ENCODE measurements at places on chromosomes 2 and 18. TPM values are rescaled to one million over a fixed set of nuclear protein-coding genes. Genes with fewer than 3 reads are reported as not detected.
A peak's percentile ranks its signal among the peaks of the same experiment; 100 is the strongest.

DNA sequence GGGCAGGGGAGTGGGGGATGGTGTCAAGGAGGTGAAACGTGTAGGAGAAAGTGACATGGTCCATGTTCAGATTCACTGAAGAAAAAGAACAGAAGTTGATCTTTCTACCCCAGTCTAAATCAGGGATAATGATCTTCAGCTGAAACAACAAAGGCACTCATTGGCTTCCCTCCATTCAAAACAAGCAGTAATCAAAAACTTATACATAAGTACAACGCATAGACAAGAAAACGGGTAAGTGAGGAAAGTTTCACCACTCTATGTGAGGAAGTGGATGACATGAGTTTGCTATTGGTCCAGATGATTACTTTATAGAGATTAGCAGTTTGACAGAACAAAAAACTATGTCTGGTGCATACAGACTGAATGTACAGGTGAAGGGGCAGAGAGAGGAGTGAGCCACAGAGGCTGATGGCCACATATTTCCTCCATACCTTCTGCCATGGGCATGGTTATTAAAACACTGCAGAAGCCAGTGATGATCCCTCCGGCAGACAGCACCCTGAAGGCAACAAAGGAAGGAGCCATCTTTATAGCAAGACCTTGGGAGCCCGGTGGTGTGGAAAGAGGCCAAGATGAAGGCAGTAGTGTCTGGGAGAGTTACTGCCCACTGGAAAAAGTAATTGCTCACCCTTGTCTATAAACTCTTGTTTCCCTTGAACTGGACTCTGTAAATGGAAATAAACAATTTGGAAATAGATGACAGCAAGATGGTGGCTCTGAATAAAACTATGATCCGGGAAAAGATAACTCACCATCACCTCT is 57.7 kb downstream of the SLC25A12 start:
- H3K4me1 ChIP-seq = no peaks in the 10 kb centered on the region
- no peak for DNase-seq
- H3K4me3 ChIP-seq = no peak overlapping the region
- no peaks in the 10 kb centered on the region for H3K27me3 ChIP-seq
- H3K27ac ChIP-seq = no peak overlapping the region

- no peak overlapping the region for H3K27ac ChIP-seq
- H3K27me3 ChIP-seq = no peaks in the 10 kb centered on the region
- no peaks in the 10 kb centered on the region for H3K36me3 ChIP-seq
- no peak for DNase-seq
- no peak overlapping the region for H3K4me3 ChIP-seq
- H3K4me1 ChIP-seq = no peaks in the 10 kb centered on the region
Measured at GRCh38 chr18:75269696-75270095, 59.1 kb downstream of the TSHZ1 start.

DNA sequence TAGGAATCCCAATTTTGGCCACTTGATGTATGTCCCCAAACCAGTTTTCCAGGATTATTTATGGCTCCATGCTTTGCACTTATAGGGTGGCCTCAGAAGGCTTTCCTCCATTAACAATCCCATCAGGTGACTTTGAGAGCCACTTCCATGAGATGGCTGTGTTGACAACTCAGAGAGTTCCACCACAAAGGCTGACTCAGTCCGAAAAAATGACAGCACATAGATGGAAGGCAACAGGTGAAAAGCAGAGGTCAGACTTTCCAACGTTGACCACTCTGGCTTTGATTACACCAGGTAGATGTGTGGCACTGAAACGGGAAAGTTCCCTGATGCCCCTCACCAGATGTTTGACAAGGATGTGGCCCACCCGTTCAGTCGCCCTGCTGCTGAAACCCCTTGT is 431.4 kb upstream of the TNP1 start:
- H3K4me3 ChIP-seq = no peak overlapping the region
- DNase-seq = no peak
- H3K27ac ChIP-seq = no peak overlapping the region
- no peaks in the 10 kb centered on the region for H3K36me3 ChIP-seq

DNA sequence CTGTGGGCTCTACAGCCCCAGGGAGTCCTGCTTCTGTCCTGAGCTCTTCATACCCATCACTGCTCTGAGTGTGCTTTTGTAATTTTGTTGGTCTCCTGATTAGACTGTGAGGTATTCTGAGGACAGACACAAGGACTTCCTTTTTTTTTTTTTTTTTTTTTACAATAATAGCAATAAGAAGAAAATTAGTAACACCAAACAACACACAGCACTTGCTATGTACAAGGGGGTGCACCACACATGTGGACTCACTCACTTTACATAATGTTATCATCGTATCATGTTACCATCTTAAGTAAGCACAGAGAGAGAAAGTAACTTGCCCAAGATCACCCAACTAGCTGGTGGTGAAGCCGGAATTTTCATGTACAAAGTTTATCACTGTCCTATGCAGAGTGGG is 34.6 kb downstream of the MBP start:
- no peak overlapping the region for H3K4me3 ChIP-seq
- no peak for DNase-seq
- no peak overlapping the region for H3K27ac ChIP-seq
- H3K36me3 ChIP-seq = no peaks in the 10 kb centered on the region
- no peaks in the 10 kb centered on the region for H3K27me3 ChIP-seq
- H3K4me1 ChIP-seq = peaks cover 2% of the 10 kb centered on the region

- no peaks in the 10 kb centered on the region for H3K36me3 ChIP-seq
- no peak overlapping the region for H3K4me3 ChIP-seq
- H3K4me1 ChIP-seq = no peaks in the 10 kb centered on the region
Measured at GRCh38 chr2:197952540-197953202, 148.3 kb downstream of the PLCL1 start.

GRCh38 chr2:66125951-66126350 is 309.0 kb upstream of the MEIS1 start:
- no peaks in the 10 kb centered on the region for H3K4me1 ChIP-seq
- no peak overlapping the region for H3K4me3 ChIP-seq
- no peaks in the 10 kb centered on the region for H3K36me3 ChIP-seq
- H3K27ac ChIP-seq = no peak overlapping the region
- DNase-seq = no peak

GRCh38 chr18:35949903-35950627 is 22.4 kb upstream of the RMP24 start:
- H3K4me1 ChIP-seq = peaks cover 8% of the 10 kb centered on the region
- H3K4me3 ChIP-seq = peak overlapping the region; percentile 78
- H3K36me3 ChIP-seq = no peaks in the 10 kb centered on the region
- no peak overlapping the region for H3K27ac ChIP-seq
- no peaks in the 10 kb centered on the region for H3K27me3 ChIP-seq

DNA sequence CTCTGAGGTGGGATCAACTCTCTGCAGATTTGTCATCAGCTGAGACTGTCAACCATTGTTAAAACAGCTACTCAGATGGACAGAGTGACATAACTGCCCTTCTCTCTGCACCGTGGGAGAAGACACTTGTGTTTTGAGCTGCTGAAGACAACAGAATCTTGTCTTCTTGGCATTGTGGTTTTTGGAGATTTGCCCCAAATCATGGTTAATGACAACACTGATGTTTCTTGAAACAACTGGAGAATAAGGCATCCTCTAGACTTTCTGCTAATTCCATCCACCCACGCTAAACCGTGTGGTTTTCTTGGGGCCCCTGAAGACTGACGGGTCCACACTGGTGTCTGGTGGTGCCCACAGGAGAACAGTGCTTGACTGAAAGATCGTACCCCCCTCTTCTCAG is 39.5 kb downstream of the SH3BP4 start:
- H3K27me3 ChIP-seq = no peaks in the 10 kb centered on the region
- peaks cover 10% of the 10 kb centered on the region for H3K4me1 ChIP-seq
- H3K4me3 ChIP-seq = no peak overlapping the region
- H3K27ac ChIP-seq = no peak overlapping the region

GRCh38 chr2:216086207-216086893 is 4.6 kb downstream of the TMEM169 start:
- DNase-seq = no peak
- peaks cover 39% of the 10 kb centered on the region for H3K4me1 ChIP-seq
- H3K27ac ChIP-seq = no peak overlapping the region
- H3K4me3 ChIP-seq = no peak overlapping the region

- DNase-seq = no peak
- no peak overlapping the region for H3K27ac ChIP-seq
- no peaks in the 10 kb centered on the region for H3K4me1 ChIP-seq
- H3K27me3 ChIP-seq = no peaks in the 10 kb centered on the region
- H3K4me3 ChIP-seq = no peak overlapping the region
- no peaks in the 10 kb centered on the region for H3K36me3 ChIP-seq
Measured at GRCh38 chr2:223724861-223725260, 112.5 kb downstream of the AP1S3 start.

GRCh38 chr2:62467100-62467474 is 38.9 kb downstream of the TMEM17 start:
- H3K27ac ChIP-seq = peak overlapping the region; percentile 88
- no peaks in the 10 kb centered on the region for H3K27me3 ChIP-seq
- peaks cover 45% of the 10 kb centered on the region for H3K4me1 ChIP-seq

GRCh38 chr2:9983401-9984216 is 32.1 kb downstream of the GRHL1 start:
- no peak overlapping the region for H3K4me3 ChIP-seq
- no peaks in the 10 kb centered on the region for H3K27me3 ChIP-seq
- DNase-seq = no peak
- no peaks in the 10 kb centered on the region for H3K4me1 ChIP-seq
- H3K27ac ChIP-seq = no peak overlapping the region

GRCh38 chr2:239124152-239124899 is 276.4 kb downstream of the TWIST2 start:
- no peaks in the 10 kb centered on the region for H3K27me3 ChIP-seq
- H3K4me3 ChIP-seq = no peak overlapping the region
- DNase-seq = no peak
- H3K36me3 ChIP-seq = no peaks in the 10 kb centered on the region
- no peaks in the 10 kb centered on the region for H3K4me1 ChIP-seq

- H3K36me3 ChIP-seq = no peaks in the 10 kb centered on the region
- no peak overlapping the region for H3K27ac ChIP-seq
- H3K27me3 ChIP-seq = no peaks in the 10 kb centered on the region
Measured at GRCh38 chr2:30273574-30273929, 42.2 kb downstream of the LBH start.

DNA sequence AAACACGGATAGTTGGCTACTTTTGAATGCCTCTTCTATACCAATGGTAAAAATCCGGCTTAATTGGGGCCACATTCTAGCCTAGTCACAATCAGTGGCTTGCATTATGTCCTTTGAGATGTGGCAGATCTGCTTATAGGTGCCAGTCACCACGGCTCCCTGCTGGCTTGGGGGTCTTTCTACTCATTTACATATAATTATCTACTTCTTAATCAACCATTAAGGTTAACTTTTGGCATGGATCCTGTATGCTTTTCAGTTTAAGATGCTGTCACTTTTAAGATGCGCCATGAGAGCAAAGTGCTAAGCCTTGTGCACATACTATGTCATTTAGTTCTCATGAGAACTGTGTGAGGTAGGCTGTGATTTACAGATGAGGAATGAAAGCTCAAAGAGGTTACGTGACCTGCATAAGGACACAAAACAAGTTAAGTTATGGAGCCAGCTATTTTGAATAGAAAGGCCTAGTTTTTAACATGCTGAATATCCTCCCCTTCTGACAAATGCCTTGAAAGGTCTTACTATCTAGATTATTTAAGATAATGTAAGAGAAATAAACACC is 4.1 kb downstream of the NEDD4L start:
- H3K4me1 ChIP-seq = peaks cover 25% of the 10 kb centered on the region
- H3K27me3 ChIP-seq = no peaks in the 10 kb centered on the region
- H3K4me3 ChIP-seq = no peak overlapping the region
- no peak for DNase-seq

GRCh38 chr2:23379220-23379695 is 5.7 kb upstream of the KLHL29 start:
- H3K27ac ChIP-seq = no peak overlapping the region
- no peak for DNase-seq
- no peaks in the 10 kb centered on the region for H3K36me3 ChIP-seq
- no peaks in the 10 kb centered on the region for H3K4me1 ChIP-seq
- no peak overlapping the region for H3K4me3 ChIP-seq

DNA sequence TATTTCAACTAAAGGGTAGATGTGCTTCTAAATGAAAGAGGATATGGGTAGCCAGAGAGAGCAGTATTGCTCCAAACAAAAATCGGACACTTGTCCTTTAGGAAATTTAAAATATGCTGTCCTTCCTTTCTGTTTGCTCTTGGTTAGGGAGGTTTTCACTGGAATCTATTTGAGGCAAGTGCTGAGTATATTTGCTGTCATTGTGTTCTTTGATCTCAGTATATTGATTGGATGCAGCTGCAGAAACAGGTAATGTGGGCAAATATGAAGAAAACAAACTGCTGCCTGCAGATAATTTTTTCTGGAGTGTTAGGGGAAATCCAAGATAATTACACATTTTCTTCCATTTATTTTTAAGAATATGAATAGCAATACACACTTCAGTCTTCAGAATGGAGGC is 410.2 kb downstream of the NCKAP5 start:
- H3K27me3 ChIP-seq = no peaks in the 10 kb centered on the region
- H3K36me3 ChIP-seq = no peaks in the 10 kb centered on the region
- no peak overlapping the region for H3K27ac ChIP-seq
- H3K4me1 ChIP-seq = peaks cover 15% of the 10 kb centered on the region
- H3K4me3 ChIP-seq = no peak overlapping the region

DNA sequence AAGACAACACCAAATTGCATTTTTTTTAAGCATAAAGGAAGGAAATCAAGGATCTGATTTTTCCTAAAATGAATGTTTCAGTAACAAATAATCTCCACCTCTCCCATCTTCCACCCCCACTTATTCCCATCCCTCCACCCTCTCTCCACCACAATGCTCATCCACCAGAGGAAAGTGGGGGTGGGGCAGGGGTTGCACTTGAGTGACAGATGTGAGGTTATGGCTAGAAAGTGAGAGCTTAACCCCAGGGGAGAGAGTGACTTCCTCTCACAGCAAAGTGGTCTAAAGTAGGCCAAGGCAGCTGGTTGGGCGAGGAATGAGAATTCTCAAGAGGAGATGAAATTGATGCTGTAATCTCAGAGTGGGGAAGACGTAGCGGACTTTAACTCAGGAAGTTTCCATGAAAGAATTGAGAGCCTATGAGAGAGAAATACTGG is 104.7 kb downstream of the HNRNPLL start:
- peaks cover 14% of the 10 kb centered on the region for H3K4me1 ChIP-seq
- H3K36me3 ChIP-seq = no peaks in the 10 kb centered on the region
- H3K4me3 ChIP-seq = no peak overlapping the region
- no peaks in the 10 kb centered on the region for H3K27me3 ChIP-seq
- no peak for DNase-seq

Gene CMPK2
- 4.6 TPM for total RNA-seq

Gene SP3
- total RNA-seq = 83.7 TPM

Gene FIGN
- total RNA-seq = 5.4 TPM

Gene MPP4
- not detected for total RNA-seq

Gene RRM2
- total RNA-seq = 4.4 TPM

Gene RTP5
- not detected for total RNA-seq

Gene C2orf72
- total RNA-seq = 74.8 TPM

Gene TRABD2A
- total RNA-seq = 10.3 TPM

Gene GPAT2
- 3.1 TPM for total RNA-seq

Gene GPR155
- 3.9 TPM for total RNA-seq

Gene TUBA4B
- not detected for total RNA-seq

All from liver (tissue), 10 donors.